ENCODE measurements at places on chromosomes 2 and 18.

DNA sequence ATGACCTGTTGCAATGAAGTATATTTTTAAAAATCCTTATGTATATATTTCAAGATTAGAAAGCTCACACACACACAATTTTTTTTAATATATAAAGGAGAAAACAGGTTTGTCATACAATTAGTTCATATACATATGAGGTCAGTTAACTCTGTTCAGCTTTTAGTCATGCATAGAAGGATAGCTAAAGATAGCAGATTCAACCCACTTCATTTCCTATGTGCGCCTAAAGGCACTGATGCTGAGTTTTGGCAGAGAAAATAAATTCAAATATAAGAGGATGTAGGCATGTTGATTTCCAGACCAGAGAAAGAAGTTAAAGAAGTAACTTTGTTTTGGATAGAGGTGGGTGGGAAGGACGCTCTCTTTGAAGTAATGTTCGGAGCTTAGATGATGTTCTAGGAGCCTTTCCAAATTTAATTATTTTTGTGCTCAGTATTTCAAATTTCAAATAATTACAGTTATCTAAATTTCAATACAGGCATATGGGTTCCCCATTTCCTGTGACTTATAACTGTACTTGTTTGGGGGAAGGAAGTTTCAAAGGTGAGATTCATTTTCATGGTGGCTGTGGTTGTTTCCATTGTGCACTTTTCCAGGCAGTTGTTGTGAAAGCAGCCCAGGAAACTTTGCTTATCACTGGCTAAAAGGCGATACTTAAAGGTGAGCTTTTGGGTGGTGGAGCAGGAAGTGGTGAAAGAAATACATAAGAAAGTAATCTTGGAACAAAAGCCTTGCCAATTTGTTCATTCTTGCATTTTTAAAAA is 523.4 kb upstream of the FANCL start:
- DNase-seq: no peak

DNA sequence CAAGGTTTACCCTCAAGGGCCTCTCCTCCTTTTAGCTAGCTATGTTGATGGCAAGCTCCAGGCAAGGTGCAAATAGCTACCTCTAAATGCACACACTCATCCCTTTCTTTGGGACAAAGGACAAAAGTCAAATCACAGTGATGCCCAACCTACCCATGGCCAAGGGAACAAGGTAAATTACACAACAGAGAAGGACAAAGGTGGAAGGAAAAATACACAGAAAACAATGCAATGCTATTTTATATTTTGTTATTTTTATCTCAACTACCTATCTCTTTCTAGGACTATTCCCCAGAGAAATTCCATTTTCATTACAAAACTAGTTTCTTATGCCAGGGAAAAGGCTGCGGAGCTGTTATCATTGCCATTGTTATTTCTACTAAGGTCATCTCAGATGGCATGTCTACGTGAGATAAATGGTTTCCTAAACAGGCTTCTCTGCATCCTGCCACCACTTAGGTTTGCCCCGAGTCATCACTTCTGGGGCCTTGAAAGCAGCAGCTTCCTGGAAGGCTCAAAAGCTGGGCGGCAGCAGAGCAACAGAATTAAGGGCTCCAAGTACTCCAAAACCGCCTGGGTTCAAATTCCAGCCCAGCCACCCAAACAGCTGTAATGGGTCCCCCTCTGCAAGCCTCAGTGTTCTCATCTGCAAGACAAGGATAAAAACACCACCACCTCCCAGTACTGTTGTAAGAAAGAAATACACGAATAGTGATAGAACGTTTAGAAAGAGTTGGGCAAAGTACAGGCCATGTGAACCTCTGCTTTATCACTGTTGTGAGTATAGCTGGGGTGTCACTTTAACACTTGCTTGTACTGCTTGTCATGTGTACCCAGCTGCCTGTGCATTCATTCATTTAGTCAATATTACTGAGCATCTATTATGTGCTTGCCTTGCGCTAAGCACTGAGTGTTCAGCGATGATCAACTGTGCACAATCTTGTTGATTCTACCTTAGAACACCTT is 20.9 kb downstream of the BCL2 start:
- no peak for DNase-seq

DNA sequence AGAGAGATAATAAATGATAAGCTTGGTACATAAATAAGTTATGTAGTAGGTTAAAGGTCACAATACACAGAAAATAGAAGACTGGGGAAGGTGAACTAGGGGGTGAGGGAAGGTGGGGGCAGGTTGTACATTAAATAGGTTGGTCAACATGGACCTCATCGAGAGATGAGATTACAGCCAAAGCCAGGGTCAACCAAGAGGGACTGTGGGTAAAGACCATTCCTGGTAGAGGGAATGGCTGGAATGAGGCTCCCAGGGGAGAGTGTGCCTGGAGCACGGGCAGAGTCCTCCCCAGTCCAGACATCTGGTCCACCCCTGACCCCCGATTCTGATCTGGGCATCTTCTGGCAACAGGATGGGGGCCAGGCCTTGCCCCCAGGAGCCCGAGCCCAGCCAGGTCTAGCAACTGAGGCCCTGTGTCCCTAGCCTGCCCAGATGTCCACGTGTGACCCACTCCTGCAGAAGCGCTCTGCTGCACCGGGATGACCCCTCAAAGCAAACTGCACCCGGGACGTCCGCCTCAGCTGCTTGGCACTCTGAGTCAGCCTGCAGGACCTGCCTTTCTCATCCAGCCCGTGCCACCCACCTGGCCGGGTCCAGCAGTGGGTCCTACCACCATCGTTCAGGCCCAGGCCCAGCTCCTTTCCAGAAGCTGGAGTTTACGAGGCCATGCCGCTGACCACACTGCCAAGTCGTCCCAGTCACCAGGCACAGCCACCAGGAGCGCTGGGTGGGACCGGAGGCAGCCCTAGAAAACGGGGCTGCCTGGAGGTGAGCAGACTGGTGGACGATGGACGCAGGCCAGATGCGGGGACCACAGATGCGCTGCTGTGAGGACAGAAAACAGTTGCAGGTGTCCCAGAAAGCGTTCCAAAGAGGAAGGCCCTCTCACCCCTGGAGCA is 56.2 kb upstream of the ID2 start:
- DNase-seq: no peak

DNA sequence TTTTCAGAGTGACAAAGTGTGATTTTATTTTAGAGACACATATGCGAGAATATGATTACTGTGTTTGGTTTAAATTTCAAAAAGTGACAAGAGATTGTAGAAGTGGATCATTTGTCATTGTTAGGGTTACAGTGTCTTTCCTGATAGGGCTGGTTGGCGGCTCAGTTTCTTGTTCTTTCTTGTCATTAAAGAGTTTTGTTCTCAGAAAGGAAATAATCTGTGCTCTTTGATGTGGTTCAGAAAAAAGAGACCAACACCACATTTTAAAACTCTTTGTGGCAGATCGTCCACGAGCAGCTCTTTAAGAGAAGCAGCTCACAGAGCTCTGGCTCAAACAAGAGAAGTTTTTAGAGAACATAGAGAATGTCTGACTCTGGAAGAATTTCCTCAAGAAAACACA is 45.6 kb upstream of the ZNF532 start:
- DNase-seq: no peak

DNA sequence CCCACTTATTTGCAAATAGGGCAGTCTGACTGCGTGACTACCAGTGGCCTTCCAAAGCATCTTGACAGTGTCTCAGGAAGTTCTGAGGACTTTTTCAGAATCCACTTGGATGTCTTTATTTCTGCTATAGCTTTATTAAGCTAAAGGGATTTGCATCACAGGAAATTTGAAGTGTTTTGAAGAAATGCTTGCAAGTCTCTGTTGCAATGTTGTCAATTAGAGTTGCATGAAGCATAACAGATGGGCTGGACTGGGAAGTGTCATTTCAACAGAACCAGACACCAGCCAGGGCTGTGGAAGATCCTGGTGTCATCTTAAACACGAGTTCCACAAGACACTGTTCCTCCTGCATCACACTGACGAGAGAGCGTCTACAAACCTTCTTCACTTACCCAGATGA is 224.5 kb downstream of the EN1 start:
- no peak for DNase-seq

DNA sequence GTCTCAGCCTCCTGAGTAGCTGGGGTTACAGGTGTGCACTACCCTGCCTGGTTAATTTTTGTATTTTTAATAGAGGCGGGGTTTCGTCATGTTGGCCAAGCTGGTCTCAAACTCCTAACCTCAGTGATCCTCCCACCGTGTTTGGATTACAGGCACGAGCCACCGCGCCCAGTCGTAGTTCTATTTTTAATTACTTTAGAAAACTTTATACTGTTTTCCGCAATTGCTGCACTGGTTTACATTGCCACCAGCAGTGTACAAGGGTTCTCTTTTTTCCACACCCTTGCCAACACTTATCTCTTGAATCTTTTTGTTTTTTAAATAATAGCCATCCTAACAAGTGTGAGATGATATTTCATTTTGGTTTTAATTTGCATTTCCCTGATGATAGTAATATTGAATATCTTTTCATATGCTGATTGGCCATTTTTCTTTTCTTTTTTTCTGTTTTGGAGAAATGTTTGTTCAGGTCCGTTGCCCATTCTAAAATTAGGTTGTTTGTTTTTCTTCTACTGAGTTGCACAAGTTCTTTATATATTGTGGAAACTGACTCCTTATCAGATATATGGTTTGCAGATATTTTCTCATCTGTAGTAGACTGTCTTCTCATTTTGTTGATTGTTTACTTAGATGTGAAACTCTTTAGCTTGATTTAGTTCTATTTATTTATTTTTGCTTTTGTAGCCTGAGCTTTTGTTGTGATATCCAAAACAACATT is 16.9 kb downstream of the ALMS1 start:
- no peak for DNase-seq

All from hypothalamus (tissue), 51 donors.